ENCODE measurements at places on chromosomes 4 and X.

DNA sequence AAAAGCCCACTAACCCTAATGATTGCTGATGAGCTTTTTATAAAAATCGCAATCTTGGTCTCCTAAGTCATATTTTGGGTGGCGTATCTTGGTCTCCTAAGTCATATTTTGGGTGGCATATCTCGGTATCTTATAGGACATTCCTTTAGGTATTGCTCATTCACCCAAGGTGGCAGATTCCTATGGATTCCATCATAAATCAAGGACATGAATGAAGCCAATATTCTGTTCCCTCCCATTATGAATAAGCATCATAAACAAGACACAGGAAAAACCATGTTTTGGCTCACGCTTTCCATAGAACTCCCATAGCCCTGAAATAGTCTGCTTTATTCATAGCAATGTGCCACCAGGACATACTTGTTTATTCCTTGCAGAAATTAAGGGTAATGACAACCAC is 95.0 kb upstream of the CD99 start:
- H3K4me1 ChIP-seq = no peaks in the 10 kb centered on the region
- no peaks in the 10 kb centered on the region for H3K36me3 ChIP-seq
- no peaks in the 10 kb centered on the region for H3K27me3 ChIP-seq
- no peak for DNase-seq

DNA sequence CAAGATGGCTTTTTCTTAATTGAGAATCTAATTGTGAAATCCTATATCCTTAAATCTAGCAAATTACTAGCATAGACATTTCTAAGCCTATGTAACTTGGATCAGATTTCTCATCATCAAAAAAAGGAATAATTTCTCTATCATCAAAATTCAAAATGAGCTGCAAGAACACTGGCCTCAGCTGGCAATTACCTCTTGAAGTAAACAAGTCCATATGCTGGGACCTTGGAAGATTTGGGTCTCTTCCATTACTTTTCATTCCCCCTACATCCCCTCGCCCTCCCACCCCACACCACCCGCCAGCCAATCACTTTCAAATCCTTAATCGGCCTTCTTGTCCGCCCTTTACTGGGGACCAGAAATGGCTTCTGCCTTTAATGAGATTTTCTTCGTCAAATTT is 23.3 kb upstream of the MBTPS2 start:
- no peak overlapping the region for H3K27ac ChIP-seq
- H3K4me1 ChIP-seq = no peaks in the 10 kb centered on the region
- H3K36me3 ChIP-seq = no peaks in the 10 kb centered on the region
- no peaks in the 10 kb centered on the region for H3K27me3 ChIP-seq
- no peak overlapping the region for H3K4me3 ChIP-seq

GRCh38 chr4:42167709-42168108 is 15.3 kb upstream of the BEND4 start:
- no peak overlapping the region for H3K4me3 ChIP-seq
- DNase-seq = no peak
- H3K36me3 ChIP-seq = no peaks in the 10 kb centered on the region

- no peak for DNase-seq
- no peak overlapping the region for H3K27ac ChIP-seq
- H3K36me3 ChIP-seq = no peaks in the 10 kb centered on the region
- no peaks in the 10 kb centered on the region for H3K27me3 ChIP-seq
- H3K4me1 ChIP-seq = no peaks in the 10 kb centered on the region
Measured at GRCh38 chr4:136558940-136559494, 973.3 kb downstream of the PCDH18 start.

DNA sequence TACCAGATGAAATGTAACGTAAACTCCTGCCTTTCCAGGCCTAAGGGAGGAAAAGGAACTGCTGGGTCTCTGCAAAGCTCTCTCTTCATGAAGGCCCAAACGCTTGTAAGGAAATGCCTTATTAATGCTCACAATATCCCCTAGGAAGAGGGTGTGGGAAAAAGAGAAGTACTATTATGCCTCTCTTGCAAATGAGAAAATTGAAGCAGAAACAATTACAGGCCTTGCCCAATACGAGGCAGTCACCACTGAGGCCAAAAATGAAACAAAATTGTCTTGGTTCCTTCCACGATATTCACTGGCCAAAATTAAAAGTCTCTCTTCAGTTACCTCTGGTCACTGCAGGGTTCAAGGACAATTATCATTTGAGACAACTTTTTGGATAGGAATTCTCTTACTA is 3.2 kb downstream of the SCARB2 start:
- no peaks in the 10 kb centered on the region for H3K27me3 ChIP-seq
- peak overlapping the region; percentile 99 for H3K27ac ChIP-seq
- DNase-seq = no peak
- no peaks in the 10 kb centered on the region for H3K36me3 ChIP-seq

- H3K36me3 ChIP-seq = no peaks in the 10 kb centered on the region
- H3K27me3 ChIP-seq = no peaks in the 10 kb centered on the region
- no peak overlapping the region for H3K4me3 ChIP-seq
- H3K4me1 ChIP-seq = peaks cover 32% of the 10 kb centered on the region
Measured at GRCh38 chr4:76680952-76681351, 217.0 kb downstream of the SOWAHB start.

DNA sequence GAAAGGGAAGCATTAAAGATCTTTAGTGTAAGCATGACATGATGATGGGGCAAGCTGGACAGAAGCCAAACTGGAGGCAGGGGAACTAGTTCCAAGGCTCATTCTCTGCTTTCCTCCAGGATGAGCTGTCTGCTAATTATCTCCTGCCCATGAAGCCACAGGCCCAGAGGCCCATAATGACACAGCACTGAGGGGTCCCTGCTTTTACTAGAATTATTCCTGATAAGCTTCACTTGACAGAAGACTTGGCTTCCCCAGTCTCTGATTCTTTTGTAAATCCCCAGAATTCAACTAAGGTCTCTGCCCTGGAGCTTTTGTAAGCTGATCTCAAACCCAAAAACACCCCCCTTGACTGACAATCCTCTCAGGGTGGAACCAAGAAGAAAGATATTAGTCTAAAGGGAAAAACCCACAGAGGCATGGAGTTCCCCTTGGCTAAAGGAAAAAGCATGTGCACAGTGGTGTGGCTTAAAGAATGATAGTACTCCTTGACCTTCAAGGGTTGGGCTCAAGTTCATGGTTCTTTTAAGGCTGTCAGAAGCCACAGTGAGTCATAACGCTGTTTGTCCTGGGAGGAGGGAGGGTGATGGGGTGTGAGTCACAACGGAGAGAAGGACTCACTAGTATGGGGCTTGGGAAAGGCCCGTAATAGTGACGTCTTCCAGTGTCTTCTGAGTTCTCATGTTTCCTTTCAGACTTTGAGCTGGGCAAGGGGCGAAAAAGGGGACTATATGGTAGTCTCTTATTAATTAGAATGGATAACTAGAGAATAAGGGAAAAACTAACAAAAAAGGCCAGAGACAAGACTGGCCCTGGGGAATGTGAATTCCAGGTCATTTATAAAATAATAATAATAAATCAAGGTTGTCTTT is 146.0 kb upstream of the CPEB2 start:
- H3K36me3 ChIP-seq = no peaks in the 10 kb centered on the region
- peaks cover 10% of the 10 kb centered on the region for H3K4me1 ChIP-seq
- DNase-seq = peak; percentile 82
- H3K4me3 ChIP-seq = no peak overlapping the region

GRCh38 chr4:174999407-174999806 is 81.2 kb downstream of the ADAM29 start:
- H3K36me3 ChIP-seq = no peaks in the 10 kb centered on the region
- H3K4me1 ChIP-seq = no peaks in the 10 kb centered on the region
- DNase-seq = no peak
- H3K4me3 ChIP-seq = no peak overlapping the region
- H3K27ac ChIP-seq = no peak overlapping the region

DNA sequence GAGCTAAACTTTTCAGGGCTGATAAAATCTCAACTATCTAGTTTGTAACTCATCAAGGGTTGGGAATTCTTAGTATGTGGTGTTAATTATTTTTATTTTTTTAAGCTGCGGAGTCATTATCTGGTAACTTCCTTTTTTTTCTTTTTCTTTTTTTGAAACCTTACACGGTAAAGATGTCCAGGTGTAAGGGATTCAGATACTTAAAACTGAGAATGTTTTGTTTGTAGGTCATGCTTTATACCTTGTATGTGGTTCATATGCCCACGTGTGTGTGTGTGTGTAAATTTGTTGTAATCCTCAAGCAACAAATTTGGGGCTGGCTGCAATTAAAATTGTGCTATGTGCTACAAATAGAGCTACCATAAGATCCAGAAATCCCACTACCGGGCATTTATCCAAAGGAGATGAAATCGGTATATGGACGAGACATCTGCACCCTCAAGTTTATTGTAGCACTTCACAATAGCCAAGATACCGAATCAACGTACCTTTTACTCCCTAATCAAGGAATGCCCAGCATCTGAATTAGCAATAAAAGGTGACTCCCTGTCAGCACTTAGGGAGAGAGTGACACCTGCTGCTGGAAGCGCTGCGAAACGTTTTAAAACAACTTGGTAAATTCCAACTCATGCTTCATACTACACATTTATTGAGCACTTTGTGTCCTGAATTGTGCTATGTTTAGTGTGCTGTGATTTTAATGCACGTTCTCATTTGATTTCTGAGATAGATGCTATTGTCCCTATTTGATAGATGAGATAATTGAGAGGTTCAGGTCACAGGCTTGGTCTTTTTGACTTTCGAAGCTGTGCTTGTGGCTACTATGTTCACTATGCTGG is 16.1 kb downstream of the MSMO1 start:
- no peak for DNase-seq
- peaks cover 12% of the 10 kb centered on the region for H3K36me3 ChIP-seq
- no peaks in the 10 kb centered on the region for H3K4me1 ChIP-seq
- H3K27me3 ChIP-seq = no peaks in the 10 kb centered on the region

GRCh38 chr4:78656968-78657445 is 105.4 kb downstream of the ANXA3 start:
- H3K27me3 ChIP-seq = no peaks in the 10 kb centered on the region
- no peak overlapping the region for H3K4me3 ChIP-seq
- DNase-seq = no peak
- H3K36me3 ChIP-seq = no peaks in the 10 kb centered on the region

GRCh38 chr4:78650106-78651024 is 98.8 kb downstream of the ANXA3 start:
- no peak for DNase-seq
- no peaks in the 10 kb centered on the region for H3K27me3 ChIP-seq
- peaks cover 7% of the 10 kb centered on the region for H3K4me1 ChIP-seq
- H3K36me3 ChIP-seq = no peaks in the 10 kb centered on the region

DNA sequence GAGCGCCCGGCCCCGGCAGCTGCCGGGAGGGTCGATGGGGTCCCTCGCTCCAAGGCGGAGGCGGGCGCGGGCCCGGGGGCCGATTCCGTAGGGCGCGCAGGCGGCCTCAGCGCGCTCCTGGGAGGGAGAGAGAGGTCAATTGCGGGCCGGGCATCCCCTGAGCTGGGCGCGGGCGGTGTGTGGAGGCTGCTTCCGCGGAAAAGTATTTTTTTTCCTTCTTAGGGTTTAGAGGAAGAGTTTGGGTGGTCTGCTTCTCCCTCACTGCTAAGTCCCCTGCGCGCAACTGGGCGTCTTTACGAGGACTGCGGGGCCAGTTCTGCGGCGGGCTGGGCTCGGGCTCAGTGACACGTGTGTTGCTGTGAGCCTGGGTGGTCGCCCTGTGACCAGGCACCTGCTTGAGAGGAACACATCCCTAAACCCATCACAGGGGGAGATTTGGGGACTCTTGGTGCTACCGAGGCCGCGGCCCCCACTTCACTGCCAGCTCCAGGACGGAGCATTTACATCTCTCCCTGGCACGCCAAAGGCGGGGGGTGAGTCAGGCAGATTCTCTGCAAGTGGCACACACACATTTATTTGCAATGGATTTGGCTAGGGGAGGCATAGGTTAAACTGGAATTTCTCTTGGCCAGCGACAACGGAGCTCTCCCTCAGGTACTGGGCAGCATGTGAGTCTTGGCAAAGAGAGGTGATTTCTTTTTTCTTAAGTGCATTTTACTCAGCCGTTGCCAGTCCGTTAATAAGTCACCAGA is 151.2 kb upstream of the SLC4A4 start:
- no peaks in the 10 kb centered on the region for H3K36me3 ChIP-seq
- H3K27me3 ChIP-seq = no peaks in the 10 kb centered on the region
- peak overlapping the region; percentile 91 for H3K27ac ChIP-seq
- no peaks in the 10 kb centered on the region for H3K4me1 ChIP-seq
- peak; percentile 74 for DNase-seq
- peak overlapping the region; percentile 90 for H3K4me3 ChIP-seq

DNA sequence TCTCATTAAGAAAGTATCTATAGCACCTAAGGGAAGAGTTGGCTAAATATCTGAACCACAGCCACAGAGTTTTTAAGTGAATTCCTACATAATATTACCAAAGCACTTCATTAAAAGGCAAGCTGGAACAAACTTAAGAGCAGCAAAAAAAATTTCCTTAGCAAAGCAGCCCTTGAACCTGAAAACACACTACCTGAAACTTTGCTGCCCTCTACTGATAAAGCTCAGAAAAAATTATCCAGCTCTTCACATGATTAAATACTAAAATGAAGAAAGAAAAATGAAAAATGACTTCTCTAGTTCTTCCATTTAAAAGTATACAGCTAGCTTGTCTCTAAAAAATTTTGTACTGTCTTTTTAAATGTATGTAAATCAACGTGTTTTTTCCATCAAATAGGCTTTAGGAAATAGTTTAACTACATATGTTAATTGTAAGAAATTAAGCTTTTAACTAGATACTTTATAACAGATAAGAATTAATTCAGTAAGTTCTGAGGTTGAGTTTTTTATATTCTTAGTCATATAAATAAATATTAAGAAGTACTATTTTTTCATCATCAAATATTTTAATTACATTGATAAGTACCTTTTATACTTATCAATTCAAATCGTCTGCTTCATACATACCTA is 156.1 kb downstream of the STPG2 start:
- DNase-seq = no peak
- no peaks in the 10 kb centered on the region for H3K4me1 ChIP-seq
- H3K4me3 ChIP-seq = no peak overlapping the region
- no peaks in the 10 kb centered on the region for H3K27me3 ChIP-seq

- no peaks in the 10 kb centered on the region for H3K36me3 ChIP-seq
- peaks cover 39% of the 10 kb centered on the region for H3K4me1 ChIP-seq
- peak within 1 kb of the TSS; percentile 43 for H3K27ac ChIP-seq
- peaks cover 76% of the 10 kb centered on the region for H3K27me3 ChIP-seq
- peak; percentile 47 for DNase-seq
Measured at GRCh38 chr4:153788413-153789276, at the start of gene SFRP2. Gene SFRP2, minus strand, starts transcription at chr4:153789083. Its CDS starts 248 bp downstream, at chr4:153788835.

GRCh38 chr4:127580891-127581290 is 51.9 kb upstream of the INTU start:
- H3K27me3 ChIP-seq = no peaks in the 10 kb centered on the region
- H3K4me1 ChIP-seq = no peaks in the 10 kb centered on the region
- H3K27ac ChIP-seq = no peak overlapping the region
- DNase-seq = no peak

Data from tibial artery (tissue), 4 donors.